ENCODE measurements at places on chromosomes 11 and 22.
A peak's percentile ranks its signal among the peaks of the same experiment; 100 is the strongest.

DNA sequence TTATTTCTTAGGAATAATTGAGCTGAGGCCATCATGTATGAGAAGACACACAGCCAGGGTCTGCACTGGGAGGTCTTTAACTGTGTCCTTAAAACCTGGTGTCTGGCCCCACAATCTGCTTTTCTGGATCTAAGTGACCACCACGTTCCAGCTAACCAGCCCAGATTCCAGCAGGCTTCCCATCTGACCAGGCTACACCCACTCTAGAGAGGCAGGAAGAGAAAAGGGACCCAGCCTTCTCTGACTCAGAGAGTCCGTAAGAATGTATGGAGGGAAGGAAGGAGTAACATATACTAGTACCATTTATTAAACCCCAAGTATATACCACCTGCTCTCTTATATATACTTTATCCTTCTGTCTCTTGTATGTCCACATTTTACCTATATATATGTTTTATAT is 80.1 kb downstream of the LDLRAD3 start:
- DNase-seq: no peak

DNA sequence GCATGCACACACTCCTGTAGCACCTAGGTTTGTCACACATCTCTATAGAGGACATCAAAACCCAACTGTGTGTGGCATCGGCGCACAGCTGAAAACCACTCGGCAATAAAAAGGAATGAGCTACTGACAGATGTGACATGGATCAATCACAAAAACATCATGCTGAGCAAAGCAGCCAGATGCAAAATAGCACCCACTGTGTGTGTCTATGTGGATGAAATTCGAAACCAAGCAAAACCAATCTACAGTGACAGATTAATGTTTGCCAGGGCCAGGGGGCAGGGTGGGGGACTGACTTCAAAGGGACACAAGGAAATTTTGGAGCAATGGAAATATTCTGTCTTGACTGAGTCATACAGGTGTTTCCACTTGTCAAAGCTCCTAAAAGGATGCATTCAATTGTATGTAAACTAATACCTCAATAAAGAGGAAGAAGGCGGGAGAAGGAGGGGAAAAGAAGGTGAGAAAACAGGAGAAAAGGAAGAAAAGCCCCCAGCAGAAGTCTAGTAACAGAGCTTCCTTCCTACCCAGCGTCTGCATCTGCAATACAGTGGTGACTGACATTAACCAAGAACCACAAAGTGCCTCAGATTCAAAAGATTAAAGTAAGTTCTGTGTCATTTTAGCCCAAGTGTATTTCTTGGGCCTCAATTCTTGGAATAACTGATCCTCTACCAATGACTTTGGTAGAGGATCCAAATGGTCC is 49.8 kb downstream of the PACSIN2 start:
- no peak for DNase-seq

- DNase-seq: no peak
Measured at GRCh38 chr11:62400760-62401159, 18.1 kb upstream of the SCGB1A1 start.

- DNase-seq: no peak
Measured at GRCh38 chr22:27915986-27916385, 3.1 kb downstream of the PITPNB start.

GRCh38 chr22:29103121-29103520 is 30.3 kb downstream of the KREMEN1 start:
- DNase-seq: no peak

GRCh38 chr11:32297611-32298011 is 137.7 kb downstream of the WT1 start:
- peak; percentile 57 for DNase-seq

DNA sequence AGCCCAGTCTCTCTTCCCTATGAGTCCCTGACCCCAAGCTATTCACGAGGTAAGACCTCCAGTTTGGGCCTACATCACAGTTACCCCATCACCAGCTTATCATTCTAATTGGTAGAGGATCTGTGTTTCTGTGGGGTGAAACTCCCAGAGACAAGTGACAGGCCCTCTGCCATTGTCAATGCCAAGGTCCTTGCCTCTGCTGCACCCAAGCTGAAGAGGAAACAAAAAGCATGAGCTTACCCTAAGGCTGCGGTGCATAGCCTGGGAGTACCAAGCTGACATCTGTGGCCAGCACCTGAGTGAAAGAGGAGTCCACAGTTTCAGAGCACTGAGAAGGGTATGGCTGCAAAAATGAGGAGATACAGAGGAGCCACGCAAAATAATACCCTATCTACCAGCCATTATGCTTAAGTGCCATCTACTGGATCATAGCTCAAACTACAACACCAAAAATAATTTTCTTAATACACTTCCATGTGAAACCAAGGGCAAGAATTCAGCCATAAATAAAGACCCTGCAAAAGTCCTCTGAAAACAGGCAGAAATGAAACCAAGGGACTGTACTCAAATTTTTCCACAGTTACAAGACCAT is 62.3 kb upstream of the ANO5 start:
- peak; percentile 29 for DNase-seq

- no peak for DNase-seq
Measured at GRCh38 chr22:21929253-21929652, 23.4 kb downstream of the PPM1F start.

DNA sequence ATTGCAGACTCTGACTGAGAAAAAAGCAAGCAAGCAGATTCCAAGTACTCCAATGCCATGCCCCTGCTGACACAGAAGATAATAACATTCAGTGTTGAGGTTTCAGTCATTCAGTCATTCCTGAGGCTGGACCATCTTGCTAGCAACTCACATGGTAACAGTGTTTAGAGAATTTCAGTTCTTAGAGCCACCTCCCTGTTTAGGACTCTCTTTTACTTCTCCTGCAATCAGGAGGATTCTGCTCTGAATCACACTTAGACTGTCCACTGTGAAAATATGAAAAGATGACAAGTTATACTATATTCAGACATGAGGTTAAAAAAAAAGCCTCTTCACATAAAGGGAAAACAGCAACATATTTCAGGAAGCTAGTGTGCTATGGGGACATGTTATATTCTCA is 183.9 kb upstream of the CTSC start:
- DNase-seq: no peak

GRCh38 chr11:61108847-61109585 is 6.7 kb downstream of the CD5 start:
- no peak for DNase-seq

GRCh38 chr11:68948935-68949334 is 31.9 kb downstream of the MRGPRD start:
- no peak for DNase-seq

DNA sequence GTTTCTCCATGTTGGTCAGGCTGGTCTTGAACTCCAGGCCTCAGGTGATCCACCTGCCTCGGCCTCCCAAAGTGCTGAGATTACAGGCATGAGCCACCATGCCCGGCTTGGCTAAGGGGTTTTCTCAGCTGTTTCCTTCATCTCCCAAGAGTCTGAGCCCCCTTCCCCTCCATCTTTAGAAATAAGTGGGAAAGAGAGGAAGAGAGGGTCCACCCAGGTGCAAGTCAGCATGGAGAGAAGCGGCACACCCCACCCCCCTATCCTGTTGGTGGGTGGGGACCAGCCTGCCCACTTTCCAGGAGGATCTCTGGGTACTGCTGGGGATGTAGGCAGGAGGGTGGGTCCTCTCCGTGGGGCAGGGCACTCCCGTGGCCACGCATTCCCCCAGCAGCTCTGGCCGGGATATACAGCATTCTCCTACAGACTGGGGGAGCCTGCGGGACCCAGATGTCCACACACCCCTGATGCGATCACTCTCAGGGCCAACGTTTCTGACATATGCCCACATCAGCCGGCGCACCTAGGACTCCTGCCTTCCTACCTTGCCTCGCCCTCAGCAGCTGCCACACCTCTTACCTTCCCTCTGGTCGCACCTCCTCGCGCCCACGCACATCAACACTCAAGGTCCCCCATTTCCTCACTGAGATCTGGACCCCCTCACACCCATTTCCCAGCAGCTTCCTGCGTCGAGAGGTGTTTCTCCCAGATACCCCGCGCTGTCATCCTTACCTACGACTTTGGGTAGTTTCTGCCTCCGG is 8.9 kb downstream of the SCARF2 start:
- DNase-seq: no peak
